ENCODE measurements at places on chromosomes 11 and 22.

DNA sequence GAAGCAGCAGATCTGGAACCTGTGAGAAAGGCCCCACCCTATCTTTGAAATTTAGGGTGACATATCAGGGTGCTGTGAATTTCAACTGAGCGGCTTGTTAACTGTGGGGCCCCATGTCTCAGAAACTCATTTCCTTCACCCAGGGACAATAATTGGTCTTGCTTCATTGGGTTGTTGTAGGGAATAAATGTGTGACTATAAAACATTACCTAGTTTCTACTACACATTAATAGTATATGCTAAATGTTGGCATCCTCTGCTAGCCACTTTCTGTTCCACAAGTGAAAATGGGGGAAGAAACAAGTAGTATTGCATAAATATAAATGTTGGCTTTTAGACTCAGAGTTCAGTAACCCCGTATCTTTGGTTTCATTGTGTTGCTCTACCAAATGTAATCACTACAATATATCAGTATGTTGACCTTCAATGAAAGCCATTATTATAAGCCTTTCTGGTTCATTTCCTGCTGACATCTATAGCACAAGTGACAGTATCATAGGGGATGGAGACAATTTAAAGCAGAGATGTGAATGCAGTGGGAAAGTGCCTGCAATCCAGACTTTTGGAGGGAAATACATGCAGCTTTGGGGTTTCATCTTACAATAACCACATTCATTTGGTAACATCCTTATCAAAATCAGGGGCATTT lies 905.5 kb upstream of the RAG2 start:
- no peak for DNase-seq

DNA sequence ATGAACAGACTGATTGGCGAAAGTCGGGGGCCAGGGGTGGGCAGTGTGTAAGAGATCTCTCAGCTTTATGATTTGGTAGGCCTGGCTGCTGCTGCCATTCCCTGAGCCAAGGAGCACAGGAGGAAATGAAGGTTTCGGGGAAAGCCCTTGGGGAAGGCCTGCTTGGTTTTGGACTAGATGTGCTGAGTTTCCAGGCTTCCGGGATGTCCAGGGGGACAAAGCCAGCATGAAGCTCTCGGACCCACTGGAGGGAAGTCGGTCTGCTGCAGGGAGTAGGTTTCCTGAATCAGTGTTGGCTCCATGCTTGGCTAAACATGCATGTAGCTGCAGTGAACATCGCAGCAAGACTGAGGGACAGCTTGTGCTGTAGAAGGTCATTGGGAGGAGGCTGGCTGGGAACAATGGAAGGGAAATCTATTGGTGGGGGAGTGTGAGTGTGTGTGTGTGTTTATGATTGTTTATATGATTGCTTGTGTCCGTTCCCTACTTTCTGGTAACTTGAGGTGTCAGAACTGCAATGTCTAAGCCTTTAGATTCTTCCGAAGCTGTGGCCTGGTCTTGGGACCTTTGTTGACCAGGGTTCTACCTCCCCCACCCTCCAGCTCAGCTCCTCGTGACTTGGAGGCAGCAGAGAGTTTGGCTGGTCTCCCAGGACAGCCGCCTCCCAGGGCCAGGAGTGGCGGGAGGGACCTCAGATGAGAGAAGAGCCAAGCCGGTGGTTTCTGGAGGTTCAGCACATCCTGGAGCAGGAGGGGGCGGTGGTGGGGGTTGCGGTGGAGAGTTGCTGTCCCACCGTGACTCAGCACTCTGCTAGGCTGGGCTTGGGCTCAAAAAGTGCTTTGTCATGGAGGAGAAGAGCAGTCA lies 4.0 kb upstream of the FTH1 start:
- no peak for DNase-seq

- DNase-seq: no peak
Measured at GRCh38 chr11:10338287-10338686, 33.4 kb downstream of the ADM start.

DNA sequence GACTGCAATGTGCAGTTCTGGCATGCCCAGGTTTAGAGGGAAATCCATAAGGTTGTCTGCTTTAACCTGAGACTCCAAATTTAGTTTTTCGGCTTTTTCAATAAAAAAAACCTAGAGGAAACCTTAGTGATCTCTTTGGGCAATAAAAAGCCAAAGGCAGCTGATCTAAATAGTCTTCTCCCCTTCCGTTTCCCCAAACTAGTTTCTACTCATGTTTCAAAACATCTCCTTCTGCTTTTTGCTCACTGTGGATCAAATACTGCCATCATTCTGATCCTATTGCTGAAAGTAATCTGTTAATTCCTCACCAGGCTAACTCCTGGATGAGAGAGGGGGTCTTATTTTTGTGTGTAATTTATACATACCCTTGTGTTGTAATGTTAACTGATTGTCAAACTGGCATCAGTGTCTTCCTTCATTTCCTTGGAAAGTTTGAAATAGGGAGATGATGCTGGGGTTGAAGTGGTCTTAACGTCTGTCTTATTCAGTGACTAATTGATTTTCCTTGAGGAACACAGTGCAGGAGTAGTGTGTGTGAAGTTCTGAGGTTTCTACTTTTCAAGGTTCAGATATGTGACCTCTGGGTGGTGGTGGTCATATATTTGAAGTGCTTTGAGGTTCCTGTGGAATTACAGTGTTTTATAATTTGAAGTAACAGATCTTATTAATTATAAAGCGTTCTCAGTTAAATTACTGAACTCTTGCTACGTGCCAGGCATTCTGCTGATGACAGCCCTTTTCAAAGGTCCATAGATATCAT lies 55.0 kb downstream of the ARHGAP42 start:
- DNase-seq: no peak
